ENCODE measurements at places on chromosomes 13 and 19.

DNA sequence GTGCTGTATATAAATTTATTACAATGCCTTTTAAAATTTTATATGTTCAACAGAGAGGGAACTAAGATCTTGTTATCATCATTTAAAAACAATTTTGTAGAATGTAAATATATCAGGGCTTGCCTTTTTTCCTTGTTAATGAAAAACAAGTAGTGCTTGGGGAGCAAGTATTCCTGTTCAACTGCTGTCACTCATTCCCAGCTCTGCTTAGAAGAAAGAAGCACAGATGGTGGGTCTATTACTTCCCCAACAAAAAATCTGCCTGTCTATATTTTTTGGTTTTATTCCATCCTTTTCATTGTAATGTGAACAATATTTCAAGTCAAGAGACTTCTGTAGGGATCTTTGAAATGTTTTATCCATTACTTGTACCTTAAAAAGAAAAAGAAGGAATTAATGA, 503.9 kb downstream of the GPC5 start:
- no peak for DNase-seq

DNA sequence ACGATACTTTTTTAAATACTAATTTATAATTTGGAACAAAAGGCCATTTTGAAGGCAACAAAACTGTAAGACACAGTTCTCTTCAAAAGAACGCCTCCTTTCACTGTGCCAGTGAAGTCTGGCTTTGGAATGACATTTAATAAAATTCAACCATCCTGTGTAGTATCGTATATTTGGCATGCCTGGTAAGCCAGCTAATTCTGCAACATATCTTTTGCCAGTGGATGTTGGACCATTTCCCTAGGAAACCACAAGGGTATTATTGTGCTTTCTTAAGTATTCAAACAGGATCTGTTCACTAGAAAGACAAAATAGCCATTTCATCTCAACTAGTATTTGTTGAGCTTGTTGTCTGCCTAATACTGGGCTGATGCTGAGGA, 111.6 kb downstream of the RGCC start:
- DNase-seq = no peak

- DNase-seq = no peak
Measured at GRCh38 chr13:49347650-49348385, 96.0 kb downstream of the CAB39L start.

- DNase-seq = peak; percentile 38
Measured at GRCh38 chr13:40116008-40116407, 460.5 kb downstream of the COG6 start.

DNA sequence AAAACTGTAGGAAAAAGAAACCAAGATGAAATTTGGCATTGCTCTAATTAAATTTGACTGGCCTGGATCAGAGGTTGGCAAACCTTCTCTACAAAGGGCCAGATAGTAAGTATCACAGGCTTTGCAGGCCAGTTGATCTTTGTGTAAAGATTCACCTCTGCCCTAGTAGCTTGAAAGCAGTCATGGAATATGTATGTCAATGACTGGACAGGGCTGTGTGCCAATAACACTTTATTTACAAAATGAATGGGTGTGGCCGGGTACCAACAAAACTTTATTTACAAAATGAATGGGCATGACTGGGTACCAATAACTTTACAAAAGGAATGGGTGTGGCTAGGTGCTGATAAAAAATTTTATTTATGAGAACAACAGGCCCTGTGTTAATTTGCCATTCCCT, 20.0 kb downstream of the SIN3B start:
- DNase-seq = no peak

GRCh38 chr13:97141564-97142005, 80.5 kb upstream of the MBNL2 start:
- DNase-seq = peak; percentile 28

GRCh38 chr19:38730731-38731589, 13.3 kb downstream of the CAPN12 start:
- no peak for DNase-seq

DNA sequence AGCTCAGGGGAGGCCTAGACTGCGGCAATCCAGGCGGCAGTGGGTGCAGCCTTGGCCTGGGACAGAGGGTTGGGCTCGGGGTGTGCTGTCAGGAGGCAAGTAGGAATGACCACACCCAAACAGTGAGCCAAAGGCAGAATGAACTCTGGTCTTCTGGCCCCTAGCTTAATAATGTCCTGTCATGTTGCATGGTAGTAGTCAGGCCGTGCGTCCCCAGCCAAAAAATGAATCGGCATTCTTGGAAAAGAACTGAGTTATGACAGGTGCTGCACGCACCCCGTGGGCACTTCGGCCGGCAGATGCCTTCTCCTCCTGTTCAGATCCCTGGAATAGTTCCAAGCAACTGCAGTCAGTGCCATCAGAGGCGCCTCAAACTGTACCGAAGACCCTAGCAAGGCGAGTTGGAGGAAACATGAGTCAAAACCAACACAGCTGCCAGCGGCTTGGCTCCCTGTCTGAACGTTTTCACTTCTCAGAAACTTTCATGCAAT, 55.9 kb downstream of the ATP7B start:
- peak; percentile 55 for DNase-seq

- no peak for DNase-seq
Measured at GRCh38 chr13:53054569-53054968, 26.0 kb downstream of the OLFM4 start.

Measured in lung (tissue), 17 donors.